ENCODE measurements at places on chromosomes 3 and 15. TPM values are rescaled to one million over a fixed set of nuclear protein-coding genes. Genes with fewer than 3 reads are reported as not detected.

Gene MYL3
- not detected for total RNA-seq

Gene HES1
- total RNA-seq = 97.8 TPM

Gene TUSC7
- not detected for total RNA-seq

Gene SLC24A5
- not detected for total RNA-seq

Gene TMEM45A
- 21.6 TPM for total RNA-seq

Gene ITIH3
- not detected for total RNA-seq

Gene LYSMD2
- 11.1 TPM for total RNA-seq

GRCh38 chr3:157631478-157631877 lies 128.3 kb upstream of the VEPH1 start:
- no peak for DNase-seq

DNA sequence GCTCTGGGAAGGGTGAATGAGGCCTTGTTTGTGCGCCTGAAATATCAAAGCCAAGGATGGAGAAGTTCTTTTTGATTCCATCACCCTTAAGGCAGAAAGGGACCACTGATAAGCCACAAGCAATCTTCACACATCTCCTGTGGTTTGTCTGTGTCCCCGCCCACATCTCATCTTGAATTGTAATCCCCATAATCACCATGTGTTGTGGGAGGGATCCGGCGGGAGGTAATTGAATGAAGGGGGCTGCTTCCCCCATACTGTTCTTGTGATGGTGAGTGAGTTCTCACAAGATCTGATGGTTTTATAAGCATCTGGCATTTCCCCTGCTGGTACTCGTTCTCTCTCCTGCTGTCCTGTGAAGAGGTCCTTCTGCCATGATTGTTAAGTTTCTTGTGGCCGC lies 329.6 kb upstream of the RGMA start:
- no peak for DNase-seq

DNA sequence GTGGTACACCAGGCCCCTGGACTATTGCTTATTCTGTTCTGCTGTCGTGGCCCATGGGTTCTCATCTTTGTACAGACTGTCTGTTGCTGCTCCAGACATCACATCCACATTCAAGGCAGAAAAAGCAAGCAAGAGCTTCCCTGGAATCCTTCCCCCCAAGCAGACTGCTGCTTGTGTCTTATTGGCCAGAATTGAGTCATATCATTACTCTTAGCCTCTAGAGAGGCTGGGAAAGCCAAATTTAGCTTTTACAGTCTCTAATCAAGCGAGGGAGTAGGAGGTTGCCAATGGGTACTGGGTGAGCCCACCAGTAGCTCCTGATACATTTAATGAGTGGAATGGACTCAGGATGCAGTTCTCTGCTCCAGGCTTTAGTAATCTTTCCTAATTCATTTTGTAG lies 39.4 kb downstream of the RAB6B start:
- DNase-seq = no peak

GRCh38 chr15:51092480-51093040 lies 2.1 kb downstream of the TNFAIP8L3 start:
- no peak for DNase-seq

- DNase-seq = no peak
Observed at GRCh38 chr3:196654735-196655090, 15.2 kb downstream of the NRROS start.

DNA sequence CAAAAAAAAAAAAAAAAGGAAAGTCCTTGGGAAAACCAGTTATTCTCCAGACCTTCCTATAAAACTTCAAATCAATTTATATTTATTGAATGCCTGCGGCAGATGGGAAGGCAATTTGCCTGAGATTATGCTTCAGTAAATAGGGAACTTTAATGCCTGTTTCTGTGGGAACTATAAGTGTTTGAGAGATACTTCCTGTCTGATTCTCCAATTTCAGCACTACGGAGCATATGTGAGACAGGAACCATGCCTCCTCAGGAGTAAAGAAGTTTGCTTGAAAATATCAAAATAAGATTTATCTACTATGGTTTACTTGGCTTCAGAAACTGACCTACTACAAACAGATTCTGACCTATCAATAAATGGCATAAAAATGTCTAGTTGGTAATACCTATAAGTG lies 135.5 kb downstream of the CBLB start:
- no peak for DNase-seq

- DNase-seq = peak; percentile 6
Observed at GRCh38 chr3:66053550-66054094, 14.9 kb upstream of the MAGI1 start.

DNA sequence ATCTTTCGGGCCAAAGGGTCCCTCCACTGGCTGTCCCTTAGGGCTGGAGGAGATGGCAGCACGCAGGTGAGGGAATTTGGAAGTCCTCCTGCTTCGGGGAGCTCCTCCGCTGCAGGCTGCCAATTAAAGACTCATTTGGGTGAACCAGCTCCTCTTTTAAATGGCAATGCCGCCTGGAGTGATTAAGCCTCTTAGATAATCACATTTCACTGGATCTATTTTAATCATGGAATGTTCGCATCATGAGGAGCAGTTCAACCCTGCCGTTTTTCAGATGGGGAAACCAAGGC lies 117.9 kb downstream of the LIPC start:
- no peak for DNase-seq

DNA sequence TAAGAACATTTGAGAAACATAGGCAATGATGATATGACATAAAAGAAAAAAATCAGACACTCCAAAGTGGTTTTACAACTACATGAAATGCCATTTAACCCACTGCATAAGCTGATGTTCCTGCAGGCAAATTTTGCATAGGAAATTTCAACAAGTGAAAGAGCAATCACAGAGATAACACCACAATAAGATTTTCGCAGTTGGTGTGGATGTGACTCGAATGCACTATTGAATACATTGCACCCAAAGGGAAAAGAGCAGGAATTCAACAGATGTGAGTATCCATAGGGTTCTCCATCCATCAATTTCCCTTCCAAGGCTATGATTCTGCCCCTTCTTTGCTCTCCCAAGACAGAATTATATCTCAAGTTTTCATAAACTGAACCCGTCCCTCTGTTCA lies 456.1 kb downstream of the RAP2B start:
- DNase-seq = no peak

DNA sequence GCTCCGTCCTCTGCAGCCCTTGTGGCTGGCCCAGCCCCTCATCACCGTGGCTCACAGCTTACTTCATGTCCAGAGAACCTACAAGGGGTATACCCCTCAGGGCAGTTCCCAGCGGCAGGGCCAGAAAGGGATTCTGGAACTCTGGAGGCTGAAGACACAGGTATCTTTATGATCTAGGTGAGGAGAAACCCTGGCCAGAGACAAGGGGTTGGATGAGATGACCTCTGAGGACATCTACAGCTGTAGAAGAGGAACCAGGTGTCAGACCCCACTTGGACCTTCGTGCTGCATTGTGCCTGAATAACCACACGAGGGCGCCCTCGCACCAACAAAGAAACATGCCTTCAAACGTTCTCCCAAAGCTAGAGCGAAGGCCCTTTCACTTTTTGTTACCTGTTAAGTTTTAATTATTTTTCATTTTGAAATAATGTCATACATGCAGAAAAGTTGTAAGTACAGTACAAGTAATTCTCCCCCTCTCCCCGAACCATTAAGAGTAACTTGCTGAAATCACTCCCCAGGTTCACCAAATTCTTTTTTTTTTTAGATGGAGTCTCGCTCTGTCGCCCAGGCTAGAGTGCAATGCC lies 118.7 kb upstream of the SMAD3 start:
- peak; percentile 44 for DNase-seq

- no peak for DNase-seq
Observed at GRCh38 chr3:154598166-154598565, 168.2 kb upstream of the GPR149 start.

DNA sequence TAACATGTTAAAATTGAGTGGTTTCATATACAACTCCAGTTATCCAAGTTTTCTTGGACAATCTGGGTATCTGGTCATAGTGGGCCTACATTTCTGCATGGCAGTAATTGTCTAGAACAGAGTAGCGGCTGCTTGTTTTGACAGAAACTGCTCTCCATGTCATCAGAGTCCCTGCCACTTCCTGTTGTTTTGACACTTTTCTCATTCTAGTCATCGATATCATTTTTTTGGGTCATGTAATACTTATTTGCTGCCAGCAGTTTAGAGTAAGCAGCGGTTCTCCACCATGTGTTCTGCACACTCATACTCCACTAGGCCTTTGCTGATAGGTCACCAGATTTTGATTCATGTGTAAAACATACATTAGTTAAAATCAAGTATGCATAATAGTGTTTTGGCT lies 81.5 kb downstream of the SLC25A26 start:
- DNase-seq = no peak

Data from PC-9 (cell line).